HAP-1 (cell line): ENCODE measurements at places on chromosomes 1 and 21.

GRCh38 chr1:47924270-47925048, 72.7 kb downstream of the TRABD2B start:
- DNase-seq, result no peak

DNA sequence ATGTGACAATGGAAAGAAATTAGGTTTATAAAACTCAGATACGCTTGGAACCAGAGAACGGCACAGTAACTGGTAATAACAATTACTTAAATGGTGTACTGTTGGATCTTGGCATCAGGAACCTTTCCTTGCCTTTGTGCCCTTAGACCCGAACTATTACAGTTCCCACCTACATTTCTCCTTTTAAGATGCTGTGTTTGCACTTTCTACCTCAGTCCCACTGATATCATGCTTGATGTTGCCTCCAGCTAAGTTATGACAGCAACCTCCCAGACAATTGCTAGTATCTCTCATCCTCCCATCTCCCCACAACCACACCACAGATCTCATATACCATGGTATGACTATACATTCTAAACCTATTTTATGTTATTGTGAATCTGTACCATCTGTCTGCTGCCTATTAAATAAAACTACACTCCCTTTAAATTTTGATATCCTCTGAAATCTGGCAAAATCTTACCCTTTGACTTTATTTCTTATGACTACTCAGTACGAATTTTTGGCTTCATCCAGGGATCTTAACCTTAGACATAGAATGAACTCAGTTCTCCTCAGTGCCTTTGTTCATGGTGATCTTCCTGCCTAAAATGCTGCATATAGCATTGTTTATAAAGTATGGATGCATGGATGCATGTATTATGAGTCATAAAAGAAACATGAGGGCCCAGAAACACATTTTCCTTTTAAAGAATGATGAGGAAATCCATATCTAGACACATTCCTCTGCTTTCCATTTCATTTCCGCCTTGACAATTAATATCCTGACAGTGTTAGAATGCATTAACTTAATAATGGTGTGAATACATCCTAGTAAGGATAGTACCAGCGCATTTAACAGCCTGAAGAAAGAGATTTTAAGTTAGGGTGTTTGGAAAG, 64.1 kb downstream of the LRRC8D start:
- no peak for DNase-seq

DNA sequence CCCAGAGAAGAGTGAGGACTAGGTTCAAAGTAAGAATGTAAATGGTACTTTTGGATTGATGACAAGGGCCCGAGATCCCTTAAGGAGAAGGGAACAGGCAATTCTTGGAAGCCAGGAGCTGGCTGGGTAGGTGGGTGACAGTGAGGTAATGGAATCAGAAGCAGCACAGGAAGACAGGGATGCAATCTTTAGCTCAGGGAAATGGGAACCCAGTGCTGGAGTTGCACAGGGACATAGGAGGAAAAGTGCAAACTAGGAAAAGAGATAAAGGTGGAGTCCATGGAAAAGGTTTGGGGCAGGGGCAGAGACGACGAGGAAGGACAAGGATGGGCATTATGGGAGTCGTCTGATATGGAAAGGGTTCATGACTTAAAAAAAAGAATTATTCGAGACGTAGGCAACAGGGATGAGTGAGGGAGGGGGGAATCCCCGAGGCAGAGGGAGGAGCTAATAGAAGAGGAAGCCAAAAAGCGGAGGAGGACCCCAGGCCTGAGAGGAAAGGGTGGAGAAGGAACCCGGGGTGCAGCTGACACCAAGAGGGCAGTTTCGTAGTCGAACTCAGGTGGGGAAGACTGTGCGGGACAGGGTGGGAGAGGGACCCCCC, 495 bp downstream of the PI4KB start:
- peak; percentile 60 for DNase-seq

GRCh38 chr1:64060611-64061302, 142.7 kb upstream of the UBE2U start:
- no peak for DNase-seq

DNA sequence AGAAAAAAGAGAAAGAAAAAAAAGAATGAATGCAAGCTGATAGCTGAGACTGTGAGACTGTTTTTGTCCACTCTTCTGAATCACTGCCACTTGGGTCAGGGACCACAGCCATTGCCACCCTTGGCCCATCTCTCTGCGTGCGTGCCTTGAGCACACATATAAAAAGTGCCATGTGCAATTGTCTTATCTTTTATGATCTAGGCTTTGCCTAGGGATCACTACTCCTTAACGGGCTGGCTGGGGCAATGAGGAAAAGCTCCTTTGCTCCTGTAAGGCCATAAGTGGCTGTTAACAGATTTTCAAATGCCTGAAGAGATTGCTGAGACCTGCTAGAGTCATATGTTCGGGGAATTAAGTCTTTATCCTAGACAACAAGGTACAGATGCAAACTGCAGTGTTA, 8.2 kb downstream of the SPATA46 start:
- no peak for DNase-seq
